Daoy (cell line): ENCODE measurements at places on chromosomes 13 and 19.

GRCh38 chr19:55677572-55678028 lies 2.6 kb downstream of the EPN1 start:
- DNase-seq = no peak

DNA sequence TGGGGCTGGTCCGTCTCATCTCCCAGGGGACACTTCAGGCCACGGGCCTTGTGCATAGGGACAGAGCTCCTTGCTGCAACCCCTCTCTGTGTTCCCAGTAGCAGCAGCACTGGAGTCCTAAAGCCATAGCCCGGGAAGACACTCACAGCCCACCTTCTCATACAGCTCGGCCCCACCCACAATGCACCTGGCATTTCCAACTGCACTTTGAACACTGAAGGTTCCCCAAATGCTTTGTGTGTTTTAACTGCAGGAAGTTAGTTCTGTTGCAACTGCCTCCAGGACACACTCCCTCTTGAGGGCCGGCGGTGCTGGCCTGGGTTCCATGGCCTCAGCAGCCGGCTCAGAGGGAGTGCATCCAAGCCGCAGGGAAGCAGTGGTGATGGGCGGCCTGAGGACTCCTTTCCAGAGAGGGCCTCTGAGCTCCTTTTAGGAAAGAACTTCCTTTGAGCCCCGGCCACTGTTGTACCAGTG lies 22.7 kb upstream of the TMEM255B start:
- no peak for DNase-seq

DNA sequence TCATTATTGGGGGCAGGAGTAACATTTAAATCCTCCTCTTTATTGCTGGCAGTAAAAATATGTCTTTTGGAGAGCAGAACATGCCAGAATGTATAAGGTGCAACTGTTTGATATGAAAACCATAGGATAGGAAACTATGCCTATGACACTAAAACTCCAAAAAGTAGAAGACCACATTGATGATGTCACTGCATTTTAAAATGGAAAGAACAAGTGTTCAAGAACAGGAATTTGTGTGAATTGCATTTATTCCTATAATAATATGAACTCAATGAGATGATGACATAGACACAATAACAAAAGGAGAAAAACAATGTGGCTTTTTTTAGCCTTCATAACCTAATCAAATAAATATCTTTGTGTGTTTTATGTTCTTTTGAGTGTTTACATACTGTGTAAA lies 3.7 kb upstream of the ZNF225 start:
- no peak for DNase-seq

DNA sequence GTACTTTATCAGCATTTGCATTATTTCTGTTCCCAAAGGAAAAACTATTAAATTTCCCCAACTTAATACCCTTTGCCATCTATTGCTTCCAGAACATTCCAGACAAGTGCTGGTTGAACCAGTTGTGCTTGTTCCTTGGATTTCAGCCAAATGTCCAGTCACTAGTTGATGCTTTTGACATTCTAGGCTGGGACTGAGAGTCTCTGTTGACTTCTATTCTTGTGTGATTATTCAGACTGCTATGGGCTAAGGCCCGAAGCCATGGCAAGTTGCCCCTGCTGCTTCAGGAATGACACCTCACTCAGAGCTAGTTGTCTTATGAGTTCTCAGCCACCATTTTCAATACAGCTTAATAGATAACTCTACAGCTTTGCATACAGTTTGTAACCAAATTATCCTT lies 458.1 kb upstream of the ARGLU1 start:
- no peak for DNase-seq

GRCh38 chr19:53037101-53038097 lies 7.1 kb upstream of the ERVV-2 start:
- DNase-seq = no peak
